Cardiac septum (tissue), 1 donor: ENCODE measurements at places on chromosomes 6 and 20. TPM values are rescaled to one million over a fixed set of nuclear protein-coding genes. Genes with fewer than 3 reads are reported as not detected.

Gene OPRL1
- 0.48 TPM for total RNA-seq

Gene DLL1
- total RNA-seq: 6.4 TPM

Gene TUBB1
- 0.54 TPM for total RNA-seq

Gene RFX6
- not detected for total RNA-seq

Gene ZNF334
- 1.2 TPM for total RNA-seq

Gene LRFN2
- not detected for total RNA-seq

Gene NRN1
- total RNA-seq: 10.4 TPM

DNA sequence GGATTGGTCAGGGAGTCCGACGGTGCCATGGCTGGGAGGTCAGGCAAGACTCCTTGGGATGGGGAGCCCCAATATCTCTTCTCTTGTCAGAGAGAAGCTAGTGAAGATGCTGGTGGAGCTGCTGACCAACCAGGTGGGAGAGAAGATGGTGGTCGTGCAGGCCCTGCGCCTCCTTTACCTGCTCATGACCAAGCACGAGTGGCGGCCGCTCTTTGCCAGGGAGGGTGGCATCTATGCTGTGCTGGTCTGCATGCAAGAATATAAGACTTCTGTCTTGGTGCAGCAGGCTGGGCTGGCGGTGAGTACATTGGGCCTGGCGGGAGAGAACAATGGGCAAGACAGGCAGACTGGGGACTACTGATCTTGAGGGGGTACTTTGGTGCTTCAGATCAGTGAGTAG lies 10.9 kb downstream of the CUL9 start:
- DNase-seq: no peak

DNA sequence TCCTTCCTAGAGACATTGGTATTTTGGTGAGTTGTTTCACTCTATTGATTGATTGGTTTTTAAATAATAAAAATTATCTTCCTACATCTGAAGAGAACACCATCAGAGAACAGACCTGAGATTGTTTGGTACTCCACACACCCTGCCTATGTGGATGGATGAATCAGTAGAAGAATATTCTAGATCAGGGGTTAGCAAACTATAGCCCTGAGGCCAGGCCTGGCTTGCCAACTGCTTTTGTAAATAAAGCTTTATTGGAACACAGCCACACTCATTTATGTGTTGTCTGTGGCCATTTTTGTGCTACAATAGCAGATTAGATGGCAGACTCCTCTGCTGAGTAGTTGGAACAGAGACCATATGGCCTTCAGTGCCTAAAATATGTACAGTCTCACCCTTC lies 139.6 kb upstream of the INSM1 start:
- DNase-seq: no peak

DNA sequence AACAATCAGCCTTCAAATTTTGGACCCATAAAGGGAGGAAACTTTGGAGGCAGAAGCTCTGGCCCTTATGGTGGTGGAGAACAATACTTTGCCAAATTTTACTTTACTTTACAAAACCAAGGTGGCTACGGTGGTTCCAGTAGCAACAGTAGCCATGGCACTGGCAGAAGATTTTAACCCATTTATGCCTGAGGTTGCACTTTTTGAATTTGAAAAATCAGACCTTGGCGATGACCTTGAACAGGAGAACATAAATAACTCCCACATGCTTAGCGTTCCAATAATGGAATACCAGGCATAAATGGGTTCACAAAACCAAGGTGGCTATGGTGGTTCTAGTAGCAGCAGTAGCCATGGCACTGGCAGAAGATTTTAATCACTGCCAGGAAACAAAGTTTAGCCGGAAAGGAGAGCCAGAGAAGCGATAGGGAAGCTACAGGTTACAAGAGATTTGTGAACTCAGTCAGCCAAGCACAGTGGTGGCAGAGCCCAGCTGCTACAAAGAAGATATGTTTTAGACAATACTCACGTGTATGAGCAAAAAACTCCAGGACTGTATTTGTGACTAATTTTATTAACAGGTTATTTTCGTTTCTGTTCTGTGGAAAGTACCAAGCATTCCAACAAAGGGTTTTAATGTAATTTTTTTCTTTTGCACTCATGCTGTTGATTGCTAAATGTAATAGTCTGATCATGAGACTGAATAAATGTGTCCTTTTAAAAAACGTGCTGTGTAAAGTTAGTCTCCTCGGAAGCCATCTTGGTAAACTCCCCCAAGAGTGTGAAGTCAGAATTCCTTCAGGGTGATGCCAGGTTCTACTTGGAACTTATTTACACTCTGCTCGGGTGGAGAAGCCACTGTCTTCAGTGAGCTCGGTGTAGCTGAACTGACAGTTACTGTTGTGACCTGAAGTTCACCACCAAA lies 6.7 kb downstream of the SFT2D1 start:
- no peak for DNase-seq

GRCh38 chr6:101058296-101058695 lies 177.2 kb upstream of the ASCC3 start:
- DNase-seq: no peak

GRCh38 chr20:22180244-22180643 lies 404.1 kb downstream of the FOXA2 start:
- no peak for DNase-seq

GRCh38 chr6:139016337-139017213 lies 12.0 kb upstream of the ABRACL start:
- no peak for DNase-seq

DNA sequence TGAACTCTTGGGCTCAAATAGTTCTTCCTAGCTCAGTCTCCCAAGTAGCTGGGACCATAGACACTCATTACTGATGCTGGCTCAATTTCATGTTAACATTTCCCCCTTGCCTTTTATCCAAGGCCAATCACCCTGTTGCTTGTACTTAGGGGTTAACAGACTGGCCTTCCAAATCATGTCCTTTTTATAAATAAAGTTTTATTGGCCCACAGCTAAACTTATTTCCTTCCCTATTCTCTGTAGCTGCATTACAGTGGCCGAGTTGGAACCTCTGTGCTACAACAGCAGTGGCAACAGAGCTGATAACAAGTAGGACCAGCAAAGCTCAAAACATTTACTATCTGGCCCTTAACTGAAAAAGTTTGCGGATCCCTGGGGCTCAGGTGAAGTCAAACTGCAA lies 109.8 kb downstream of the ZFP64 start:
- DNase-seq: no peak

DNA sequence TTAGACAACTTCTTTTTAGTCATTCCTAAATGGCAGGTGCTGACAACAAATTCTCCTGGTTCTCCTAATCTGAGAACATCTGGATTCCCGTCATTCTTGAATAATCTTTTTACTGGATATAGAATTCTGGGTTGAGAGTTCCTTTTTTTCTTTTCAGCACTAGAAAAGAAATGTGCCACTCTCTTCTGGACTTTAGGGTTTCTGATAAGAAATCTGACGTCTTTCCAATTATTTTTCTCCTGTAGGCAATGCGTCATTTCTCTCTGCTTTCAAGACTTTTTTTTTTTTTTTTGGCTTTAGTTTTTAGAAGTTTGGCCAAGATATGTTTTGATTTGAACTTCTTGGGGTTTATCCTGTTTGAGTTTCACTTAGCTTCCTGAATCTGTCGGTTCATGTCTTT lies 66.1 kb upstream of the RNF24 start:
- no peak for DNase-seq

GRCh38 chr6:153216789-153217188 lies 85.7 kb upstream of the RGS17 start:
- no peak for DNase-seq

DNA sequence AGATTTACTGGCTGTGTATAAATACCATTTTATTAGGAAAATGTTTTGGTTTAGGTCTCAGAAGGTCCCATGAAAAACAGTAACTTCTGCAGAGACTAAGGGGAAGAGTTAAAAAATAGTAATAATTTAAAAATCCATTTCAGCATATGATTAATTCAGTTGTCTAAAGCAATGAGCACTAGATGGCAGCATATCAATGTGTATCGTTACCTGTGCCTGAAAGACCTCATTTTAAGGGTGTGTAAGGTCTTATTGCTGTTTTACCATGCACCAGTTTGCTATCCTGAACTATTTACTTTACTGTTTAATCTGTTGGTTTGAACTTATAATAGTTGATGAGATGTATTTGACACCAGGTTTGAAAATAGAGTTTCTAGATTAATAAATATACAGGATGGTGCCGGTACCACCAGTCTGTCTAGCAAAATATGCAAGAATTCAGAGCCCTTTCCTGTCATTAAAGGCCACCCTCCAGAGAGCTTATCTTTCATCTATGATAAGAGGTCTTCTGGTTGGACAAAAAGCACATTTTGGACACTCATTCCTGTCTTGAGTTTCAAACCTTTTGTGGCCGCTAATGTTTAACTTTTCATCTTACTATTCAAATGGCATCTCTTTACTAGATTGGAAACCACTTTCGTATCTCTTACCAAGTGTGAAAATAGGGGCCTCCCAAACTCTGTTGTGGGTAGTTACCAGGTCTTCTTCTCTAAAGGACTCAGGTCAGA lies 8.9 kb upstream of the AHI1 start:
- no peak for DNase-seq

GRCh38 chr6:136757150-136757549 lies 35.1 kb downstream of the MAP3K5 start:
- no peak for DNase-seq

- no peak for DNase-seq
Measured at GRCh38 chr6:94005835-94006234, 586.5 kb upstream of the EPHA7 start.

DNA sequence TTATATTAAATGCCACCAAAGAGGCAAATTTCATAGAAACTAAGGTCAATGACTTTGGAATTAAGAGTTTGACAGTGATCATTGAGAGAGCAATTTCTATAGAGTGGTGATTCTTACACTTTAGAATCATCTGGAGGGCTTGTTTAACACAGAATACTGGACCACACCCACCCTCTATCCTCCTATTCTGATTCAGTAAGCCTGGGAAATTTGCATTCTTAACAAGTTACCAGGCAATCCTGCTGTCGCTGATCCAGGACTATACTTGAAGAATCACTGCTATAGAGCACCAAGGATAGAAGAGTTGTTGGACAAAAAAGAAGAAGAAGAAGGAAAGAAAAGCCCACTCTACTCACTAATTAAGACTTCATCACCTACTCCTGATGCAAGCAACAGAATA lies 21.3 kb upstream of the TBX18 start:
- no peak for DNase-seq

DNA sequence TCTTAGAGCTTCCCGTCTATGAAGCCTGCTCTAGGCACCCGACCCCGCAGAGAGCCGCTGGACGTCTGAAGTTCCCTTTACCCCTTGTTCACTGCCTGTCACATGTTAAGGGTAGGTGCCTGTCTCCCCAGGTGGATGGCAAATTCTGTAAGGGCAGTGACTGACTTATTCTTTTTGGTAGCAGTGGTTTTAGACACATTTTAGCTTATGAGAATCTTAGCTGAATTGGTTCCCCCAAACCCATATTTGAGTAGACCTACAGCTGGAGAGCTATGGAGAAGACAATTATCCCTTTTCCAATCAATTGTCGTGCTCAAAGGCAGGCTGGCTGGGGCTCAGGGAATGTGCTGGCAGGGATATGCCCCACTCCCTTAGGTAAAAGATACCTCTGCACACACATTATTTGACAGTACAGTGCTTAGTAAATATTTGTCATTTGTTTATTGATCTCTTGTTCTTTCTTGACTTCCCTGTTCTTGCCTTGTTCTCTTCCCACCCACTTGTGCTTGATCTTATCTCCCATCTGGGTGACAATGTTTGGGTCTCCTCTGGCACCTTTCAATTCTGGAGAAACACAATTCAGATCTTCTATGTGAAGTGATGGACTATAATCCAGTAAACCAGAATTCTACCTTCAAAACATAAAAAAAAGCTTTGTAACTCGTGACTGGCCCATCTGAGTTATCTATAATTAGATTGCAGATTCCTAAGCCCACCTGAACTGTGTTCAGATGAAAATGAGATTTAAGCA lies 114.3 kb upstream of the SLC2A12 start:
- no peak for DNase-seq

DNA sequence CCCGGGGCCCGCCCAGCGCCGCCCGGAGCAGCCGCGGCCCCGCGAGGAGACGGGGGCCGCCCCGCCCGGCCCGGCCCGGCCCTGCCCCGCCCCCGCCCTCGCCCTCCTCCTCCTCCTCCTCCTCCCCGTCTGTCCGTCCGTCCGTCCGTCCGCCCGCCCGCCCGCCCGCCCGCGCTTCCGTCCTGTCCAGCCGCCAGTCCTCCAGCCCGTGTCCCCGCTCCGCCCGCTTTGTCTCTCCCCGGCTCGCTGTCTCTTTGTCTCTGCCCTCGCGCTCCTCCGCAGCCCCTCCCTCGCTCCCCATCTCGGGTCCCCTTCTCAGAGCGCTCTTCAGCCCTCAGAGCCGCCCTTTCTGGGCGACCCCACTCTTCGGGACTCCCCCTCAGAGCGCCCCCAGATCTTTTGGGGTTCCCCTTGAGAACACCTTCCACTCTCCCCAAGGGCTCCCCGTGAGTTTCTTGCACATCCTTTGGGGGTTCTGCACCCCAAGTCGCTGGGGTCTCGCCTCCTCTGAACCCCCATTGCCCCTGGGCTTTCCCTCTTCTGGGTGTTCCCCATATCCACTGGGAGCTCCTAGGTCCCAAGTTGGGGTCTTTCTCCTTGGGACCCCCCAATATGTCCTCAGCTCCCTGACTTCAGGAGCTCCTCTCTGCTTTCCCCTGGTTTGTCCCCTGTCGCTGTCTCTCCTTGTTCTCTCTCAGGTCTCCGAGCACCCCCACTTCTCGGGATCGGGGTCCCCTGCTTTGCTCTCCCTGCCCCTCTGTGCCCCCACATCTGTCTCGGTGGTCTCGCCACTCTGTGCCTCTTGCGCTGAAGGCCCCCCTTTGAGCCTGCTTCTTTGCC lies 79.5 kb upstream of the MYL9 start:
- peak; percentile 83 for DNase-seq

- peak; percentile 80 for DNase-seq
Measured at GRCh38 chr20:50191544-50192363, 1.1 kb downstream of the CEBPB start.

- no peak for DNase-seq
Measured at GRCh38 chr6:47157653-47158219, 115.6 kb upstream of the ADGRF1 start.

DNA sequence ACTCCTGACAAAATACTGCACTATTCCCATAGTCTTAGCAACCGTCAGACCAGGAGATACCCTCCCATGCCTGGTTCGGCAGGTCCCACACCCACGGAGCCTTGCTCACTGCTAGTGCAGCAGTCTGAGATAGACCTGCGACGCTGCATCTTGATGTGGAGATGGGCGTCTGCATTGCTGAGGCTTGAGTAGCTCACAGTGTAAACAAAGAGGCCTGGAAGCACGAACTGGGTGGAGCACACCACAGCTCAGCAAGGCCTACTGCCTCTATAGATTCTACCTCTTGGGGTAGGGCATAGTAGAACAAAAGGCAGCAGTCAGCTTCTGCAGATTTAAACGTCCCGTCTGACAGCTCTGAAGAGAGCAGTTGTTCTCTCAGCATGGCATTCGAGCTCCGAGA lies 25.4 kb downstream of the TMEM244 start:
- DNase-seq: no peak
